ENCODE measurements at places on chromosomes 1 and 21.

DNA sequence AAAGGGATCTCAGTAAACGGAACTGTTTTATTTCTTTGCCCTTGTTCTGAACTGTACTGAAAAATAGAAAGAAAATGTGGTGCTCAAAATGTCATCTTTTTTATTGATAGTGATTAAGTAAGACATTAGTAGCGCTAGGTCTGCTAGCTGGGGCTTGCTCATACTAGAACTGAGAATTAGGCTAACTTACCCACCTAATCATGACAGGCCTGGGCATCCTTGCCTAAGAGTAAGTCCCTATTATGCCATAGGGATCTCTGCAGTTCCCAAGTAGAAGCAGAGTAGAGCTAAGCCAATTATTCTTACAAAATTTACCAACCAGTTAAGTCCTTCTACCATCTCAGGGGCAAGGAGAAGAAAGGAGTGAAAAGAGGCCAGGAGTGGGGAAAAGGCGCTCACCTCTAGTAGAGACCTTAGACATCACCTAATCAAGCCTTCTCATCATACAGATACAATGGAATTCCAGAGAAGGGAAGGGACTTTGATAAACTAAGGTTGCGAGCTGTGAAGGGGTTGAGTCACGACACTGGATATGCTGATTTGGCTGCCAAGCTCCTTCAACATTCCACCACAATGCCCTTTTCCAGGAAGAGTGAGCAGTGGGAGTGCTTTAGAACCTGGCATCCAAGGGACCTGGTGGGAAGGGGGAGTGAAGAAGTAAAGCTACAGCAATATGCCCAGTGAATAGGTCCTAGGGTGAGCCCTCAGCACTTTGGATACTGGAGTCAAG, 27.7 kb upstream of the RPTN start:
- ATAC-seq = no peak

GRCh38 chr1:203088441-203088840, 2.6 kb upstream of the MYOG start:
- no peak for ATAC-seq

GRCh38 chr1:111733183-111733991, 5.8 kb downstream of the INKA2 start:
- ATAC-seq = peak; percentile 72

DNA sequence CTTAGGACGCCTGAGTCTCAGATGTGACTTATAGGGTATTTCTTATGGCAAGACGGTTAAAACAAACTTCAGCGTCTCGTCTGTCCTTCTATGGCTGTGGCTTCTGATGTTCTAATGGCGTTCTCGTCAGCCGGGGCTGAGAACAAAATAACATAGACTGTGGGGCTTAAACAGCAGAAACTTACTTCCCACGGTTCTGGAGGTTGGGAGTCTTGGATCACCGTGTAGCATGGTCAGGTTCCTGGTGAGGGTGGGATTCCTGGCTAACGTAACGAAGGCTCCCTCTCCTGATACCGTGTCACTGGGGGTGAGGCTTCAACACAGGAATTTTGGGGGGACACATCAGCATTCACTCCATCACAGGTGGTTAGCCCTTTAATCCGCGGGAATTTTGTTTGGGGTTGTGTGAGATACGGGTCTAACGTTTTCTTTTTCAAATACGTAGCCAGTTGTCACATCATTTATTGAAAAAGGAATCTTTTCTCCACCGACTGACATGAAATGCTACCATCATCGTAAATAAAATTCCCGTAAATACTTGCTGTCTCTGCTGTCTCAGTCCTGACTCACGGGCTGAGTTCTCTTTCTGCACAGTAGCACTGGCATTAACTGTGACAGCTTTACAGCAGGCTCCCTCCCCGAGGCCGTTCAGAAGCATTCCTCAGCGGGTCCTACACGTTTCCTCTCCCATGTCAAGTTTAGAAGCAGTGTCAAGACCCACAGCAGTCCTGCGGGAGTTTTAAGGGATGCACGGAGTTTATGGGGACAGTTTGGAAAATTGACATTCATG, 8.1 kb upstream of the POFUT2 start:
- no peak for ATAC-seq

DNA sequence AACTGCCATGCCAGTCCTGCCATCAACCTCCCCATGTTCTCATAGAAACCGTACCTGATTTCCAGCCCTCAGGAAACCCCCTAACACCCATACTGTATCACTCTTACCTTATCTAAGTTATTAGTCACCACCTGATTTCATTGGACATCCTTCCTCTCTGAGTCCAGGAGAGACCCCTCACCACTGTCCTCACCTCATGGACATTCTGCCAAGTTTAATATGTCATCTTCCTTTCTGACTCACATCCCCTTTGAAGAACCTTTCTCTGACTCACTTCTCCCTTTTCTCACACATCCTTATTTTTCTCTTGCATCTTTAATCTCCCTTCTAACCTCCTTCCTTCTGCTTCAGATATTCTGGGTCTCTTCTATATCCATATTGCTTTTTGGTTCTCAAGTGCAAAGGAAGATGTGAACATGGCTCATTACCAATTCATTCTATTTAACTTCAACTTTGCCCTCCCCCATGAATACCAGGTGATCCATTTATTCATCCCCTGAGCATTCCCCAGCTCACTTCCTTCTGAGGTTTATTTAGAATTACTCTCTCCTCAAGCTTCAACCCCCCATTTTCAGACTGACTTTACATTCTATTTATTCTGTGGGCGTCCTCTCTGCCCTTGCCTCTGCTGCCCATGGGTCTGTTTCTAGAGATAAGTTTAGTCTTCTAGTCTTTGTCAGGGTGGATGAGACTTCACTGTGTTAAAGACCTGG, 206.8 kb upstream of the ESRRG start:
- ATAC-seq = no peak

- ATAC-seq = peak; percentile 16
Observed at GRCh38 chr21:34844013-34844923, 175.5 kb downstream of the CLIC6 start.

DNA sequence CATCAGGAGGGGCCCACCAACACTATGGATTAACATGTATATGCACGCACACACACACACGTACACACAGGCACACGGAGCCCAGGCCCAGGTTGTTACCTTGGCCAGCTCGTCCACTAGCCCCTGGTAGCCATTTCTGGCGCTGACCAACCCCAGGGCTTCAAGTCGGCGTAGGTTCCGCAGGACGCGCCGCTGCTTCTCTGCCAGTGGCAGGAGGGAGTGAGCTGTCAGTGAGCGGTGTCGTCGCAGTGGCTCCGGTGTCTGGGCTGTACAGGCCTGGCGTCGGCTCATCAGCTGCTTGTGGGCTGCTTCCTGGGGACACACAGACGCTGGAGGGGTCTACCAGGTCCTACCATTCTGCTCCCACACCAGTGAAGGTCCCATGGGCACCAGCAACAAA, 29.4 kb upstream of the MEF2D start:
- no peak for ATAC-seq

DNA sequence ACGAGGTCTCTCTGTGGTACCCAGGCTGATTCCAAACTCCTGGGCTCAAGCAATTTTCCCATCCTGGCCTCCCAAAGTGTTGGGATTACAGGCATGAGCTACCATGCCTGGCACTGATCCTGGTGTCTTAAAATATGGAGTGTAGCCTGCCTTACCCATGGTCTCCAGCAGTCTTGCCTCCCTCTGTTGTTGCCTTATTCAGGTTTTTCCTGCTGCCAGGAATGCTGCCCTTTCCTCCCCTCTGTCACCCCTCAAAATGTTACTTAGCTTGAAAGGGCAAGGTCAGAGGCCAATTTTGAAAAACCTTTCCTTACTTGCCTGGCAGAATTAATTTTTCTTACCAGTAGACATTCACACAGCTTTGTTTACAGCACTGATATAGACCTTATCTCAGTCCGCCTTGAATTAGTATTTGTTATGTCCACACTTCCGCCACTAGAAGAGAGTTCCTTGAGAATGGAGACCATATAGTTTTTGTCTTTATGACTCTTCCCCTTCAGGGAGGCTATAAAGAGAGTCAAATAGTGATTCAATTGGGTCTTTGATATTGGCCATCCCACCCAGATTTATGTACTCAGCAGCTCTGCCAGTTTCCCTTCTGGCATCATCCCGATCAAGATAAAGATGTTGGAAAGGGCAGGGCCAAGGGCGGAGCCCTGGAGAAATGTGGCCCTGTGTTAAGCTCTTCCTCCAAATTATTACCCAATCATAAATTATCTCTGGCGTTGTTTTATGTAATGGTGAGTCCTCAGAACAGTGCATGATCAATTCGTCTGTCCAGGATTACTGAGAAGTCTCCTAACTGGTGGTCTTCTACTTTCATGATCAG, 38.8 kb downstream of the C1orf21 start:
- no peak for ATAC-seq

DNA sequence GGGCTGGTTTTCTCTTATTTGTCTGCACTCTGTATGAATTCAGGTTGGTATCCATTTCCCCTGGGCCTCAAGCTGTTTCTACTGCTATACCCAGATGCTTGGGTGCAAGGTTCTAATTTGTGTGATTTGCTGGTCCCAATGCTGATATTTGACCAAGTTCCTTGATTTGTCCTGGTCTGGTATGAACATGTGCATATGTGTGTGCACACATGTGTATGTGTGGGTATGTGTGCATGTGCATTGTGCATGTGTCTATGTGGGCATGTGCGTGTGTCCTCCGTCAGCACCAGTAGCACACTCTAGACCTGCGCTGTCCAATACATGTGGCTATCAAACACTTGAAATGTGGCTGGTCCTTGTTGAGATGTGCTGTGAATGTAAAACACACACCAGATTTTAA, 102.4 kb upstream of the TSPAN2 start:
- ATAC-seq = no peak

DNA sequence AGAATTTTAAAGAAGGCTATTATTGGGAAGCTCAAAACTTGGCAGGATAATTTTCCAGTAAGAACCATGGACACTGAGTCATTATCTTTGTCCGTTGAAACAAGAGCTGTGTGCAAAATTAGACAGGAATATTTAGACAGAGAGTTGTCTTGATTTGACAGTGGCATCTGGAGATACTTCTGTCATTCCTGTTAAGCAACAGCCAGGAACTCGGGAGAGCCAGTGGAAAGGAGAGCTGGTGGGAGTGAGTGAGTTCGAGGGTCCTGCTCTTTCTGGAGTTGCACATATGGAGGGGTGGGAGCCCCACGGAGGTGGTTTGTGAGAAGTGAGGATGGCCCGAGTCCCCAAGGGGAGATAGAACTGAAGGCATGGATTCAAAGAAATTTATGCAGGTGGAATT, 3.1 kb downstream of the COQ8A start:
- no peak for ATAC-seq

- ATAC-seq = peak; percentile 79
Observed at GRCh38 chr1:155135415-155136028, at the start of gene SLC50A1. Gene SLC50A1, plus strand, starts transcription at chr1:155135852. Its CDS starts 60 bp downstream, at chr1:155135912.

GRCh38 chr1:25134801-25135461, 97.4 kb downstream of the SYF2 start:
- no peak for ATAC-seq

GRCh38 chr1:173295391-173295790, 88.3 kb upstream of the TNFSF4 start:
- no peak for ATAC-seq

All from activated T-helper 17 cell treated with anti-CD3 and anti-CD28 coated beads, Interleukin-2, amount 50 U/mL, for 72 hours (primary cell).